ENCODE measurements at places on chromosomes 1 and 21.
A peak's percentile ranks its signal among the peaks of the same experiment; 100 is the strongest.

- no peak for DNase-seq
Measured at GRCh38 chr1:50265790-50266314, 157.1 kb downstream of the ELAVL4 start.

DNA sequence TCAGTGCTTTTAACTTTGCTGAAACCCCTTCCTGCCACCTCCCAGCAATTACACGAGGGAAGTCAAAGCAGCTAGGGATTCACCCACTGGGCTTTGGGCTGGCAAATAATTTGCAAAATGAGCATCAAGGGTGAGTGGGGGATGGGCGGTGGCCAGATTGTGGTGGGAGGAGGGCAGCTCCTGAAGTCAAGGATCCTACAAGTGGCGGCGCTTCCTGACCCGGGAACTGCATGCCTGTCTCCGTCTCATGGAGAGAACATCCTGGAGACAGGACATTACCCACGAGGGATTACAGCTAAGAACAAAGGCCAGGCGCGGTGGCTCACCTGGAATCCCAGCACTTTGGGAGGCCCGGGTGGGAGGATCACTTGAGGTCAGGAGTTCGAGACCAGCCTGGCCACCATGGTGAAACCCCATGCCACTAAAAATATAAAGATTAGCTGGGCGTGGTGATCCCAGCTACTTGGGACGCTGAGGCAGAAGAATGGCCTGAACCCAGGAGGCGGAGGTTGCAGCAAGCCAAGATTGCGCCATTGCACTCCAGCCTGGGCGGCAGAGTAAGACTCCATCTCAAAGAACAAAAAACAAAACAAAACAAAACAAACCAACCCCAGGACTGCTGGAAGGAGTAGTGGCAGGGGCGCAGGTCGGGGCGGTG is 12.9 kb downstream of the TTC34 start:
- DNase-seq, result no peak

GRCh38 chr1:226494092-226494609 is 54.4 kb upstream of the STUM start:
- no peak for DNase-seq

- DNase-seq, result peak; percentile 8
Measured at GRCh38 chr1:221708076-221708571, 33.8 kb downstream of the DUSP10 start.

GRCh38 chr1:58927041-58927721 is 143.3 kb upstream of the JUN start:
- DNase-seq, result no peak

GRCh38 chr1:103941086-103941485 is 191.4 kb downstream of the AMY1C start:
- DNase-seq, result no peak

DNA sequence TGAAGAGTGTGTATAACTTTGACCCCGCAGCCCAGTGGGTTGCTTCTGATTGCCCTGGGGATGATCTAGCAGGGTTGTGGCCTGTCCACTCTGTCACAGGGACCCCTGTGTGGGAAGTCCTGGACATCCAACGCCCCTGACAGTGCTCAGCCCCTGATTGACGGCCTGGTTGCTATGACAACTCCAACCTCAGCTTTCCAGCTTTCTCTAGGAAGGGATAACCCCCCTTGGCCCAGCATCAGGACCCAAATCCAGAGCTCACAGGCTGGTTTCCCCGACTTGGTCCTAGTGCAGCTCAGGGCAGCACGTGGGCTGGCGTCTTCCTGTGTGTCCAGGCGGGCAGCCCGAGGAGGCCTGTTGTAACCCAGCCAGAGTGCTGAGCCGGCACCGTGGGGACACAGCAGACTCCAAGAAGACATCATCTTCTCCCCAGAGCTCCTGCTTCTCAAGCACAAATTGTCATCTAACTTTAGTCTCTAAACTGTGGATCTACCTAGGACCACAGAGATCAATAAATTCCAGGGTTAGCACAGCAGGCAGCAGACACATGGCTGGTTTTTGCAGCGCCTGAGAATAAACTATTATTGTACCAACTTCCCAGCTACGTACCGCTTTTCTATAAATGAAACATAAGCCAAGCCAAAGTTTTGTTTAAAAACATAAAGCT is 18.9 kb upstream of the PDXK start:
- no peak for DNase-seq

- no peak for DNase-seq
Measured at GRCh38 chr1:83998205-83998497, 781 bp downstream of the TTLL7 start.

- DNase-seq, result no peak
Measured at GRCh38 chr1:53273526-53273925, 35.2 kb upstream of the MAGOH start.

GRCh38 chr1:156516821-156517220 is 16.2 kb upstream of the MEF2D start:
- no peak for DNase-seq

DNA sequence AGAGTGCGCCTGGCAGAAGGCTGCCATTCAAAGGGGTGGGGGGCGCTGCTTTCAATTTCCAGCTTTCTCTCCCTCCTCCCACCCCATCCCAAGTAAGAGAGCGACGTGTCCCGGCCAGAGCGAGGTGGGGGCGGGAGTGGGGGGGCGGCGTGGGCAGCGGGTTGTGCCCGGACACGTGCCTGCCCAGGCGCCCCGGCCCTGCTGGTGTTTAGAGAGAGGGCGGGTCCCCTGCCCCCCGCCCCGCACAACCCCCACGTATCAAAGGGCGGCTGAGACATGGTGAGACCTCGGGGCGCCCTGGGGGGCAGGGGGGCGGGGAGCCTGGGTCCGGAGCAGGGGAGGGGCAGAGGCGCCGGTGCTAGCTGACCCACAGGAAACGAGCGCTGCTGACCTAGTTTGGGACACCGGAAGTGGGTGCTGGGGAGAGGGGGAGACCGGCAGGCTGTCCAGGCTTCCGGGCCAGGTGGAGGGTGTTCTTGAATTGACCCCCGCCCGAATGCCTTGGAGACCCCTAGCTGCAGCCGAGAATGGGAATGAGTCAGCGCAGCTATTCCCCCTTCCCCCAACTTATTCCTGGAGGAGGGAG is 1.3 kb downstream of the ZBTB7B start:
- peak; percentile 64 for DNase-seq

DNA sequence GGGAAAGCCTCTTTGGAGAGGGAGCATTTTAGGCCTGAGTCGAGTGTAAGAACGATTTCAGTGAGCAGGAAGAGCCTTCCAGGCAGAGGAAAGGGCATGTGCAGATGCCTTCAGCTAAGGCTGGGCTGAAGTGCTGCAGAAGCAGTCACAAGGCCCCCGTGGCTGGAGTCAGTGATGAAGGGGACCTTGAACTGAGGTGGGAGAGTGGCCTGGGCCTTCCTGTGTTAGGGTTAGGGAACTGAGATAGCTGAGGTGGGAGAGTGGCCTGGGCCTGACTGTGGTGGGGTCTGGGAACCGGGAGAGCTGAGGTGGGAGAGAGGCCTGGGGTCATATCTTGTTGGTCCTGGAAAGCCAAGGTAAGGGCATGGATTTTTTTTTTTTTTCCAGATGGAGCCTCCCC is 50.9 kb upstream of the ETV3 start:
- no peak for DNase-seq

DNA sequence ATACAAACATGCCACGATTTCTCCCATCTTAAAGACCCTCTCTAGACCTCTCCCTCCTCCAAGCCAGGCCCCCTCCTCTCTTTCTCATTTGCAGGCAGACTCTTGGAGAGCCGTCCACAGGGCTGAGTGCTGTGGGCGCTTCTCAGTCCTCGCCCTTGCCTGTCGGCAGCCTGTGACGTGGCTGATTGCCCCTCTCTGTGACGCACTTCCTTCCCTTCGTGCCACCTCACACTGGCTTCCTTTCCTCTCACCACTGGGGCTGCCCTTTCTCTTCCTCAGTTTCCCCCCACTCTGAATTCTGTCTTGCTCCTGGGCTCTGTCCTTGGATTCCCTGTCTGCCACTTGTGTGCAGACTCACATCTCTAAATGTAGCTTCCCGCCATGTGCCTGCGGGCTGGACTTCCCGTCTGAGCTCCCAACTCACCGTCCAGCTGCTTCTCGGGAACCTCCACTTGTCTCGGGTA is 227.2 kb downstream of the CAMTA1 start:
- DNase-seq, result no peak

- no peak for DNase-seq
Measured at GRCh38 chr1:193394336-193394735, 207.9 kb upstream of the B3GALT2 start.

Measured in frontal cortex (tissue), 4 donors.